ENCODE measurements at places on chromosomes 7 and 10.
A peak's percentile ranks its signal among the peaks of the same experiment; 100 is the strongest.

GRCh38 chr10:124323806-124324205 is 94.9 kb downstream of the OAT start:
- DNase-seq: no peak

- no peak for DNase-seq
Observed at GRCh38 chr10:79436850-79437103, 8.6 kb downstream of the ZCCHC24 start.

DNA sequence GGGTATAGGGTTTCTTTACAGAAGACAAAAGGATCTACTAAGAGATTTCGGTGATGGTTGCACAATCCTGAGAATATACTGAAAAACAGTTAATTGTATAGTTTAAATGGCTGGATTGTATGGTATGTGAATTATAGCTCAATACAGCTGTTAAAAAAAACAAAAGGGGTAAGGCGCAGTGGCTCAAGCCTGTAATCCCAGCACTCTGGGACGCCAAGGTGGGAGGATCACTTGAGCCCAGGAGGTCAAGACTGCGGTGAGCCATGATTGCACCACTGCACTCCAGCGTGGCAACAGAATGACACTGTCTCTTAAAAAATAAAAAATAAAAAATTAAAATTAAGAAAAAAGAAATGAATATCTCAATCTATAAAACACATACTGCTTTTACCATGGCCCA is 18.5 kb downstream of the ESYT2 start:
- no peak for DNase-seq

DNA sequence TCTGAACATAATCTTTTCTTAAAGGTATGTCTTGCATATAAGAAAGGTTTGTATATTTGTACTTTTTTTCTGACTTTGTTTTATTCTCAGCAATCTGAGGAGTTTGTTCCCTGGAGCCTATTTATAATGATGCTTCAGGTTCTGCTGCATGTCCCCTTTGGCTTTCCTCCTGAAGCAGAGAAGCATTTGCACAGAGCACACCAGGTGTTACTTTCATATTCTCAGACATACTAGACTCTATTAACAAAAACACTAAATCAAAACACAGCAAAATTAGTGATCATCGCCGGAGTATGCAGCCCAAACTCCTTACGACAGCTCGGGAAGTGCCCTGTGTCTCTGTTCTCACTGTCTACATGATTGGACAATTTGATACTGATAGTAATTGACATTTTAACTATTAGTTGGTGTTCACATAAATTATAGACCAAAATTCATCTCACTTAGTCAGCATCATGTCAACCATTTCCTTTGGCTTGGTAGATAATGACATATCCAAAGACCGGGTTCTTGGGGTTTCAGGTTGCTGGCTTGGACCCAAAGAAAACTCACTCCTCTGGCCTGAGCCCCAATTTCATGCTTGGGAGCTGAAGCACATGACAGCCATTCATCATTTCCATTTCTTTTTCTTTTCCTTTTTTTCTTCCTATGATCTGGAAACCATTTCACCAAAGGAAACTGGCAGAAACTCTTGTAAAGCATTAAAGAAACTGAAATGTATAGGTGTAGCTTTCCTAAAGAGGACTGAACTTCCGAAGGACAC is 400.1 kb upstream of the NRP1 start:
- no peak for DNase-seq

DNA sequence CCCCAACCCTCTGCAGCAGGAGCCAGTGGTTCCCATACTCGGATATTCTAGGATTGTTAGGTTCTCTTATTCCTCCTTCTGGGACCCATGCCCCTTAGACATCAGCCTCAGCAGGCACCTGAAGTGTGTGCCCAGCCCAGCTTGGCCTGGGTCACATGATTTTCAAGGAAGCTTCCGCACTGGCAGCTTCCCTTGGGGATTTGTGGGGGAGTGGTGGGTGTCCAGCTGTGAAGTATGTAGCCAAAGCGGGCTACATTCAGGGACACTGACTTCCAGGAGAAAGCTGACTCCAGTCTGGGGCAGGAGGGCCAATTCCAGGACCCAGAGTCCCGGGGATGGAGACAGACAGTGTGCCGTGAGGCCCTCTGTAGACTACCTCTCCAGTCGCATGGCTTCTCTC is 1.3 kb downstream of the LDB1 start:
- peak; percentile 57 for DNase-seq

DNA sequence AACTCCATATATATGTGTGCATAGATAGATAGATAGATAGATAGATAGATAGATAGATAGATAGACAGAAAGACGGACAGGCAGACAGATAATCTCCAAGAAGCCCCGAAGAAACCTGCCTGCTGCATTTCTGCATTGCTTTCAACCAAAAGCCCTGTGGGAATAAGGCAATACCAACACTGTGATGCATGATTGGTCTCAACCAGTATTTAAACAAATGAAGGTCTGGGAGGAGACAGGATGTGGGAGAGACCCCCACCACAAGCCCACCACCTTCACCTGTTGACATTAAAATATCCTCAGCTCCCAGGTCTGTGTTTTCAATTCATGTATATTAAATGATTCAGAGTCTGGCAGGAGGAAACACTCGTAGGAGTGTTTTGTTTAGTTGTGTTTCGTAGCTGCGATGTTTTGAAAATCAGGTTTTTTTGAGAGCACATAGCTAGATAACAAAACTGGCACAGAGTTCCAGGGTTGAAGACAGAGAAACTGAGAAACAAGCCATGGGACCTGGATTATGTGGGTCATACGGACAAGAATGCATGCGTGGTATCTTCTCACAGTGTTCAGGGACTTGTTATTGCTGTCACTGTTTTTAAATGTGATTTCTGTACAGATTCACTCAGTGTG is 200.7 kb upstream of the AHR start:
- DNase-seq: no peak

DNA sequence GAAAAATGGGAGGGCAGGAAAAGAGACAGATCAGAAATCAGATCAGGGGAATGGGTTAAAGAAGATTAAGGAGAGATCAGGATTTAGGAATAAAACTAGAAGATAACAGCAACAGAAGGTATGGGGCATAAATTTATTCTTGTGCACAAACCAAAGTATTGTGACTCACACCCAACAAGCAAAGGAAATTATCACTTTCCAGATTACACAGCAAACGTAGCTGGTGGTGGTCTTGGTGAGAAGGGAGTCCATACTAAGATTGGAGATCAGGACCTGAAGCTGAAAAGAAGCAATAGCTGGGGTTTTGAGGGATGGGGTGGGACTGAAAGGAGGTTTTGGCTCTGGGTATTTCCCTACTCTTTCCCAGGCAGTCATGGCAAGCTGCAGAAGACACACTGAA is 3.5 kb upstream of the MYOZ1 start:
- DNase-seq: no peak

DNA sequence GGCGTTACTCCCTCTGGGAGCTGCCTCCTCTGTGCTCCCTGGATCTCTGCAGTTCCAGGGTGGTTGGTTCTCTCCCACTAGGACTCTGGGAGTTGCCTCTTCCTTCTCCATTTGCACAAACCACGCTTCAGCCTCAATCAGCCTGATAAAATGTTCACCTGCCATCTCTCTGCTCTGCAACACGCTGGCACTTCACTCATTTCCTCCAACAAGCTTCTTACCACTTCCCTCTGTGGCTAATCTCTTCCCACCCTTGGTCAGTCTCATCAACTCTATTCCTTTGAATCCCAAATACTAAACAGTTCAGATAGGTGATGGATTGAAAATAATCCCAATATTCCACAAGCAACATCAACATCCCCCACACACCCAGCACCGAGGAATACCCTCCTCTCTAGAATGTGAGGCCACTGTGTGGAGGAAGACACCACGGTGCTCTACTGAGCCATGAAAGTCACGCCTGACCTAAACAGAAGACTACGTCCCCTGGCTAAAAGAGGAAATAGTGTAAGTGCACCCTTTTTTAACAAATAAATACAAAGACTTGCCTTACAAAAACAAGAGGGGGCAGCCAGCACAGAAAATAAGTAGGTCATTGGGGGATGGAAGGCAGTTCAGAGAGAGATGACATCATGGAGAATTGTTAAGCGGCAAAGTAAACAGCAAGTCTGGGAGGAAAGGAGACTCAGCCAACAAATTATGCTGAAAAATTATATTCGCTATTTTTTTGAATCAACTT is 1.9 kb upstream of the FAM170B start:
- no peak for DNase-seq

- no peak for DNase-seq
Observed at GRCh38 chr7:85392789-85393188, 205.9 kb upstream of the SEMA3D start.

GRCh38 chr10:7700577-7701125 is 2.5 kb upstream of the ITIH2 start:
- peak; percentile 7 for DNase-seq

DNA sequence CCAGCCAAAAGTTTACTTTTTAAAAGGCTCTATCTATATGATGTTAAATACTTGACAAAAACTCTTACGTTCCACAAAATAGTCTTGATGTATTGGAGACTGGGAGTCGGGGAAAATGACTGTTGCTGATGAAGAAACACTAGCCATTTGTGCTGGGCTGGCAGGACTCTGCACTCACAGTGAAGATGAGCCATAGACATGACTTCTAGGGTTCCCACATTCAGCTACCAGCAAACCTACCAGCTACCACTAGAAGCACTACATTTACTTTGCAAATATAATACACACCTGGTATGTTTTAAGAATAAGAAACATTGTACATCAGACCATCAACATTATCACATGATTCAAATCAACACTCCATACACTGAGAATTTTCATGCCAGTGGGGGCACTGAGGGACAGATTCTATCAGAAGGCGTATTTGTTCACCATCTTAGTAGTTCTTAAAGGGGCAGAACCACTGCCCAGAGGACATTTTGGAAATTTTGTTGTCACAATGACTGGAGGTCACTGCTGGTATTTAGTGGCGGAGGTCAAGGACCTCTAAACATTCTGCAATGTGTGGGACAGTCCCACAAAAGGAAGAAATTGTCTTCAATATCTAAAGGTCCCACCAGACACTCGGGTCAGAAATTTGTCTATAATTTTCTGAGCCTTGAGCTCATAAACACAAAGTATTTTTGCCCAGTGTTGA is 52.3 kb downstream of the PARD3 start:
- no peak for DNase-seq
